HL-60 (cell line): ENCODE measurements at places on chromosomes 2 and 18.

GRCh38 chr2:10362096-10362897 is 59.6 kb downstream of the HPCAL1 start:
- no peak for DNase-seq

DNA sequence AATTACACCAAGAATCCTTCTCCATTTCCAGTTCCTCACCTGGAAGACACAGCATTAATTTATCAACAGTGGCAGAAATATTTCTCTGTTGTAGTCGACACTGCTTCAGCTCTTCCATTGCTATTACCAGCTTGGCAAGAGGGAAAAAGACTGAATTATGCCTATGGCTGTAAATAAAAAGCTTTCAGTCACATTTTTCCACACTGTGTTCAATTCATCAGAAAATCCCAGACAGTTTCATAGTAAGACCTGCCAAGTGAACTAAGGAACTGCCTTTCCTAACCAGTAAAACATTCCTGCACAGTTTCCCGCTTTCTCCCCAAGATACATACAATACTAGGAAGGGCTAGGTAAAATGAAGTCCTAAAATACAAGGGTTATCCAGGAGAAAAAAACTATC is 94.7 kb downstream of the EXOC6B start:
- no peak for DNase-seq

DNA sequence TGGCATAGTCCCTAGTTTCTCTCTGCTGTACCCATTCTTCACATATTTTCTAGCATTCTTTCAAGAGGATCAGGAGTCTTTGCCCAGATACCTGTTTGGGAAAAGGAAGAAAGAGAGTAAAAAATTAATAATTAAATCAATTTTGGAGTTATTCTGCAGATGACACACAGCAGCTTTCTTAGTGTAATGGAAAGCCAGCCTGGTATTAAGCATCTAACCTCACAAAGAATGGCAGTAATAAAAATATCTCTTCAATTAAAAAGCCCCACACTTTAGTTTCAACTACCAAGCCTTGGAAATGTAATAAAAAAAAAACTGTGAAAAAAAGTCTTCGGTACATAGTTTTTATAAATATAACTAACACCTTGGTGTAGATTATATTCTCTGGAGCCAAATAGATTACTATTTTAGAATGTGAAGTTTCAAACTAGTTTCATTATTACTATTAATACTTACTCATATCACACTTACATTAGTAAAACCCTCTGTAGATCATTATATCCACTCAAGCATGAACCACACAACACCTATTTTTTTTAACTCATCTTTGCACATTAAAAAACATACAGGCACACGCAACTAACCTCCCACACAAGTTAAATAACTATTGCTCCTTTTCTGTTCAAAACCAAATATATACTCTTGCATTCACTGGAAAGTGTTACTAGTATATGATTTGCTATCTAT is 90.9 kb downstream of the GPD2 start:
- no peak for DNase-seq

DNA sequence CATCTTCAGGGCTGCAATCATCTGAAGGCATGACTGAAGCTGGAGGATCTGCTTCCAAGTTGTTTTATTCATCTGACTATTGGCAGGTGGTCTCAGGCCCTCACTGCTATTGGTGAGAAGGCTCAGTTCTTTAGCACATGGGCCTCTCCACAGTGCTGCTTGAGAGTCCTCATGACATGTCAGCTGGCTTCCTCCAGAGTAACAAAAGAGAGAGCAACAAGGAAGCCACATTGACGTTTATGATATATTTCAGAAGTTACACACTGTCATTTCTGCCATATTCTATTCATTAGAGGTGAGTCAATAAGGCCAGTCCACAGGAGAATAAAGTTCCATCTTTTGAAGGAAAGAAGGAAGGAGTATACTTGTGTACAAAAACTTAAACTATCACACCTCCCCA is 7.9 kb upstream of the SIGLEC15 start:
- DNase-seq: no peak

- DNase-seq: no peak
Observed at GRCh38 chr2:137873536-137874244, 90.6 kb upstream of the HNMT start.
